Right lung (tissue), 10 donors: ENCODE measurements at places on chromosomes 3 and 15. TPM values are rescaled to one million over a fixed set of nuclear protein-coding genes. Genes with fewer than 3 reads are reported as not detected.

ESYT3 gene
- polyA plus RNA-seq = 35.4 TPM

WHAMM gene
- polyA plus RNA-seq = 12.6 TPM

CCR2 gene
- polyA plus RNA-seq = 2.3 TPM

RARRES1 gene
- 65.4 TPM for polyA plus RNA-seq

EIF3J gene
- 82.4 TPM for polyA plus RNA-seq

DGKG gene
- 2.7 TPM for polyA plus RNA-seq

DISP2 gene
- polyA plus RNA-seq = 2.4 TPM

GABRA5 gene
- not detected for polyA plus RNA-seq
